ENCODE measurements at places on chromosomes 4 and X.

DNA sequence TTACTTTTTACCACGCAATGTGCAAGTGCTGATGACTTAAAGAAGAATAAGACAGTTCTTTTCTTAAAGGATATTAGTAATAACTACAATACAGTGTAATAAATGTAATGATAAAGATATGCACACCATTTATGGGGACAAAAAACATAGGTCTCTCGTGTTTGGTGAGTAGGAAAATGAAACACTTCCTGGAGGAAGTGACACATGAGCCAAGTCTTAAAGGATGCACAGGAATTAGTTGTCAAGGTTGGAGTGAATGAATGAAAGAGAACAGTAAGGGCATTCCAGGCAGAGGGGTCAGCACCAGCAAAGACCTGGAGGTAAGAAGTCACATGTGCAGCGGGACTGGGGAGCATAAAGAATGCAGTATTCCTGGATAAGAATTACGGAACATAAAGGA lies 112.7 kb downstream of the SH3RF1 start:
- no peak for DNase-seq

GRCh38 chrX:134868771-134869495 lies 121.9 kb upstream of the SMIM10 start:
- DNase-seq = no peak

GRCh38 chrX:39822133-39822748 lies 275.5 kb downstream of the BCOR start:
- no peak for DNase-seq

DNA sequence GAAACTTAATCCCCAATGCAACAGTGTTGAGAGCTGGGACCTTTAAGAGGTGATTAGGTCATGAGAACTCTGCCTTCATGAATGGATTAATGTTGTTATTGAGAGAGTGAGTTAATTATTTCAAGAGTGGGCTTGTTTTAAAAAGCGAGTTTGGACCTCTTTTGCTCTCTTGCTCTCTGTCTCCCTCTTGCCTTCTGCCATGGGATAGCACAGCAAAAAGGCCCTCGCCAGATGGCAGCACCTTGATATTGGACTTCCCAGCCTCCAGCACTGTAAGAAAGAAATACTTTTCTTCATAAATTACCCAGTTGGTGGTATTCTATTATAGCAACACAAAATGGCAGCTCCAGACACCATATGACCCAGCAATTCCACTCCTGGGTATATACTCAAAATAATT lies 7.0 kb upstream of the ATP6AP2 start:
- no peak for DNase-seq

- DNase-seq = no peak
Measured at GRCh38 chrX:20547611-20548051, 280.9 kb upstream of the RPS6KA3 start.

DNA sequence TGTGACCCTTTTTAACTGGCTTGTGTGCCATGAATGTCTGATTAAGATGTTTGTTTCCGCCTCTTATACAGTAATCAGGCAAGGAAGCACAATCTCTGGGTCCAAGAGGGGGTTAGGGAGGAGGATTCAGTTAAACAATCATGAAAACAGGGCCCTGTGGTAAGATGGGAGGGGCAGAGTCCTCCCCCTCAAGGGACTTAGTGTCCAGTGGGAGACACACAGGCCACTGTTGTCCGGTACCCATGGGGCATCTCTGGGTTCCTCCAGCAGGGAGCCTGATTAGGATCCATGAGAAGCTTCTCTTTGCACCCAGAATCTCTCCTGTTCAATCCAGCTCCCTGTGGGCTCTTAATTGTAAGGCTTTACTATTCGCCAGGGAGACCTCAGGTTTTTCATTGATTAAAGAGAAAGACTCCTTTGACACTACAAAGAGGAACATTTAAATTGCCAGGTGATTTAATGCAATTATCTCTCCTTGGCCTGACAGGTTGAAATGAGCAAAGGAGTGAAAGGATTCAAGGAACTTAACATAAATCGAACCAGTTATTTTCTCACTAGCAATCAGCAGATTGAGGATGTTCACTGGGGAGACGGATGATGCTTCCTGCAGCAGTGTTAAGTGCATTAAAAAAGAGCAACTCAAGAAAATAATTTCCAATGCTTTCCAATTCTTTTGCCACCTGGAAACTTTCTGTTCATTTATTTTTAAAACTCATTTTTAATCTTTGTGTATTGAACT lies 225.4 kb downstream of the PTTG2 start:
- no peak for DNase-seq

- no peak for DNase-seq
Measured at GRCh38 chr4:104093247-104093646, 373.5 kb upstream of the TACR3 start.

DNA sequence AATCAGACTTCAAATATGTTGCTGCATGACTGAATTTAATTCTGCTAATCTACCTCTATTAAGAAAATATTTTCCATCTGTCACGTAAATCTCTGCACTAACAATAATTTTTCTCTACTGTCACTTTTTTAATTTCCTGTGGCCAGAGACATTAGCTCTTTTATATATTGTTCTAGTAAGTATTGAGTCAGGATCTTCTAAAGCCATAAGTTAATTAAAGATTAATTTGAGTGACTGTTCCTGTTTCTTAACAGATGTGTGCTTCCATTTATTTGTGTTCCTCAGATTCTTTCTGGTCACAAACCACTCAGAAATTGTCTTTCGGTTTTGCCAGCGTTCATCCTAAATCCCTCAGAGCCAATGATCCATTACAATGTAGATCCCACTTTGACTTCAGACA lies 2.4 kb upstream of the SMR3B start:
- DNase-seq = no peak

GRCh38 chr4:63620271-63620670 lies 789.0 kb downstream of the TECRL start:
- DNase-seq = no peak

DNA sequence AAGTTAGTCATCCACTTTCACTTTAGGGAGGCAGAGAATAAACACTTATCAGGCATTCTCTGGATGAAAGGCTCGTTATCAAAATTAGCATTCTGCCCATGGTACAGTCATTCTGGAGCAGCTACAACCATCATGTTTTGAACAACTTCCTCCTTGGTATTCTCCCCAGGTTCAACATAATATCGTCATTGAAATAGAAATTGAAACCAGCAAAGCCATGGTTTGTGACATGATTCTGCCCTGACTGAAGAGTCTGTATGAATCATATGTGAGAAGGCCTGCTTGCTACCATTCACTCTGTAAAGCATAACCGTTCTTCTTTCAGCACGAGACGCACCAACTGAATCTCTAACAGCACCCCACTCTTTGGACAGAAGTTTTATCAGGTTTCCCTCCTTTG lies 127.5 kb upstream of the RADX start:
- DNase-seq = no peak

- DNase-seq = no peak
Measured at GRCh38 chrX:38437093-38437492, 84.7 kb downstream of the OTC start.

DNA sequence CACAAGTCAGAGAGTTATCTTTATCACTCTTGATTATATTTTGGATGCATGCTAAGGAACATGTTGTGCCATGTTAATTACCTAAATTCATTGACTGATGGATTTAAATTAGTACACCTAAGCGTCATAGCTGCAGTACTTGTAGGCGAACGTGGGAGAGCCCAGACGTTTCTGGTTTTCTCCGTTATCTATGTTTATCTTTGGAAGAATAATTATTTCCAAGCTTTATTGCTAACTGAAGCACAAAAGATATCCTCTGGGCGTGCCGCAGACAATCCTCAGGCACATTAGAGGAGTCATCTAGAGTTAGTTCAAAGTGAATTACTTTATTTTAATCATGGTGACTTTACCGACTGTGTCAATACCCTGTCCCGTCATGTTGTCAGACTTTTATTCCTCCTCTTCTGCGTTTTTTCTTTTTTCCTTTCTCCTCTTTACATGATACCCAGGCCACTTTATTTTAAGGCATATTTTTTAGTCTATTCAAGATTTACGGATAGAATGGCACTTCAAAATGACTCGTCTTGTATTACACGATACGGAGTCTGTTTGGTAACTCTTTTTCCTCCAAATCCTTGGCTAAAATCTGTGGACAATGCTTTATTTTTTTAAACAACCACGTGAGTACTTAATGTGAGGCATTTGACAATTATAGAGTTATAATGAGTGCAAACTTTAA lies 632.0 kb upstream of the TENM3 start:
- no peak for DNase-seq

- peak; percentile 54 for DNase-seq
Measured at GRCh38 chr4:7103031-7103606, 35.3 kb upstream of the GRPEL1 start.

DNA sequence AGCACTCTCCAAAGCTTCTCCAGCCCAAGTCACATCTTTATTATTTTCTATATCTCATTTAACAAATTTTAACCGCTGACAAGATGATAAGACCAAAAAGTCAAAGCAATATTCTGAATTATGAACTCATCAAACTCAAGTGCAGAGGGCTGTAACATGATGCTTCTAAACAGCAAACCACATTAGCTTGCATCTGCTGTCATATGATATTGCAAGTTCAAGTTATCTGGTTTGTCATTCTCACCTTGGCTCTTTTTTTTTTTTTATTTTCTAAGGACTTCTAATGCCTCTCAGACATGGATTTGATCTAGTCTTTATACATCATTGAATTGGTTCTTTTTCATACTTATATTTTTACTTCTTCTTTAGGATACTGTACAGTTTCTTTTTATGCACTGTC lies 93.4 kb downstream of the SLC10A7 start:
- DNase-seq = no peak

DNA sequence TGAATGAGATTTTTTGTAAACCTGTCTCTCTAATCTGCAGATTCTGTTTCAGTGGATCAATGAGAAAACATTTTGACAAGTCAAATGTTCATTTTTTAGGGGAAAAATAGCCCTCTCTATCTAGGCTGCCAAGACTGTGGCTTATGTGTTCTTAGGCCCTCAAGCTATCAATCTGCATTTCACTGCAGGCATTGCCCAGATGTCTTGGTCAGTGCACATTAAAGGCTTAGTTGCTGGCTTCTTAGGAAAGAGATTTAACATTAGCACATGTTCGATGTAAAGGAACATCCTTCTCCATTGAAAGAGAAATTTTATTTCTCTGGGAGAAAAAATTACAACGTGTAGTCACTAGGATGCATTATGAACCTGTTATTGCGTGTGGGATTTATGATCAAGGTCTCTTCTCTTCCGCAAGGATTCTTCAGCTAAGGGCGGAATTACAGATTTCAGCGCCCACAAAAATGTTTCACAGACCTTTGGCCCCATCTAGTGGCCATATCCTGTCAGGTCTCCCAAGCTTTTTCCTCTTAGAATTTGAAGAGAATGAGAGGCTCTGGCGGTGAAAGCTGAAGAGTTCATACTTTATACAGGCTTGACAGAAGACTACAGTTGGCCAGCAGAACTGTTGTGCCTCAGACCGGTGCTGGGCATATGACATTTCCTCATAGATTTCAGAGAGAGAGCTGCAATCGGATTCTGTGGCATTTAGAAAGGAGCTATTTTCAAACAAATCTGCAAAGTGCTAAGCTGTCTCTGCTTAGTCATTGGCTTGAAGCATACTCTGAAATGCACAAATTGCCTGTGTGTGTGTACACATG lies 144.6 kb upstream of the NOCT start:
- no peak for DNase-seq

GRCh38 chr4:60500810-60501209 lies 699.3 kb upstream of the ADGRL3 start:
- DNase-seq = no peak

DNA sequence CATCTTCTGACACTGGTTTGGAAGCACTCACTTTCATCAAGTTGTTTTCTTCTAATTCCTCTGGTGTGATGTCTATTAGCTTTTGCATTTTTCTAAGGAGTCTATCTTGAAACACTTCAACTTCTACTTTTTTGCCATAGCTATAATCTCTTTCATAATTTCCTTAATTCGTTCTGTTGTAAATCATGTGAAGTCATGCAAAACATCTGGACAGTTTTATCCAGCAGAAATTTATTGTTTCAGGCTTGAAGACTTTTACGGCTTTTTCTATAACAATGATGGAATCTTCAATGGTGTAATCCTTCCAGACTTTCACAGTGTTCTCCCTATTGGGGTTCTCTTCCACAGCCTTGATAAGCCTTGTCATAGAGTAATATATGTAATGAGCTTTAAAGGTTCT lies 74.9 kb upstream of the PABPC4L start:
- DNase-seq = no peak

DNA sequence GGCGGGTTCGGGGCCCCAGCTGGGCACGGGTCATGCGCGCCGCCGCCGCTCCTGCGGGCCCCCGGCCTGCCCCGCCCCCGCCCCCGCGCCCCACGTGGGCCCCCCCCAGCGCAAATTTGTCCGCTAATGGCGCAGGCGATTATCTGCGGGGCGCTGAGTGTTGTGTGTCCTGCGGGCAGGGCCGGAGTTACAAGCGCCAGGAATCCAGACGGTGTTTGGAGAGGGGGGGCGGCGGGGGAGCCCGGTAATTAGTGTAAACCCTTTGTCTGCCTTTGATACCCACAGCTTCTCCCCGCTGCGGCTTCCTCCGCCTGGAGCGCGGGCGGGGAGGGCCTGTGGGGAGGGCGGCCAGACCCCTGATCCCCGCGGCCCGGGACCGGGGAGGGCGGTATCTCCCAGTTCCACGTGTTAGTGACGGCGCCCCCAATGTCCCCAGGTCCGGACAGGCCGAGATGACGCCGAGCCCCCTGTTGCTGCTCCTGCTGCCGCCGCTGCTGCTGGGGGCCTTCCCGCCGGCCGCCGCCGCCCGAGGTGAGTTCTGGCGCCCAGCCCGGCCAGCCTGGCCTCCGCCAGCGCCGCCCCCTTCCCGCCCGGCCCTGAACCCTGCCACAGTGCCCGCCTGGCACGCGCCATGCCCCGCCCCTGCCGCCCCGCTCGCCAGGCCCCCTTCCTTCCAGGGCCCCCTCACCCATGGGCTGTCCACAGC lies 761 bp downstream of the FGFRL1 start:
- DNase-seq = no peak

DNA sequence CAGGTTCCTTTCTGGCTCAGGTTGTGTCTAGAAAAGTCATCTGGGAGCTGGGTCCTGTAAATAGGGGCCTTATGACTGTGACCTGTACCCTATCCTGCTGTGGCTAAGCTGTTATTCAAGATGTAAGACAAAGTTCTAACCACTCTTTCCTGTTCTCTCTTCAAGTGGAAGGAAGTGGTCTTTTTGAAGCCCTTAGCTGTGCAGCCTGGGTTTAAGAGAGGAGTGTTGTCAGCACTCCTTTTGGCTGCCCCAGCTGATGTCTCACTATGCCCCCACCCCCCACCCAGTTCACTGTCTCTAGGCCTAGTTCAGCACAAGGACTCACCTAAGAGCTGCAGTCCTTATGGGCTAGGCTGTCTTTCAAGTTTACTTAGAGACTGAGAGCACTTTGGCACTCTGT lies 1069.5 kb downstream of the FAM133A start:
- no peak for DNase-seq

GRCh38 chrX:24902806-24903205 lies 113.0 kb downstream of the ARX start:
- no peak for DNase-seq

- DNase-seq = no peak
Measured at GRCh38 chr4:108359986-108360681, 191.4 kb upstream of the LEF1 start.

- DNase-seq = no peak
Measured at GRCh38 chrX:79412972-79413371, 45.8 kb upstream of the ITM2A start.

- no peak for DNase-seq
Measured at GRCh38 chr4:2255501-2256155, 6.3 kb downstream of the MXD4 start.

Data from activated naive CD4-positive, alpha-beta T cell (primary cell).